ENCODE measurements at places on chromosomes 5 and 9.
A peak's percentile ranks its signal among the peaks of the same experiment; 100 is the strongest.

GRCh38 chr9:69180670-69181069, 6.6 kb downstream of the TJP2 start:
- H3K4me3 ChIP-seq: peak overlapping the region; percentile 22
- DNase-seq: peak; percentile 83
- H3K27me3 ChIP-seq: no peaks in the 10 kb centered on the region
- H3K36me3 ChIP-seq: no peaks in the 10 kb centered on the region
- H3K4me1 ChIP-seq: peaks cover 45% of the 10 kb centered on the region

GRCh38 chr5:149795360-149795759, 65.2 kb downstream of the PPARGC1B start:
- H3K27me3 ChIP-seq: no peaks in the 10 kb centered on the region
- no peak overlapping the region for H3K27ac ChIP-seq
- no peaks in the 10 kb centered on the region for H3K36me3 ChIP-seq

DNA sequence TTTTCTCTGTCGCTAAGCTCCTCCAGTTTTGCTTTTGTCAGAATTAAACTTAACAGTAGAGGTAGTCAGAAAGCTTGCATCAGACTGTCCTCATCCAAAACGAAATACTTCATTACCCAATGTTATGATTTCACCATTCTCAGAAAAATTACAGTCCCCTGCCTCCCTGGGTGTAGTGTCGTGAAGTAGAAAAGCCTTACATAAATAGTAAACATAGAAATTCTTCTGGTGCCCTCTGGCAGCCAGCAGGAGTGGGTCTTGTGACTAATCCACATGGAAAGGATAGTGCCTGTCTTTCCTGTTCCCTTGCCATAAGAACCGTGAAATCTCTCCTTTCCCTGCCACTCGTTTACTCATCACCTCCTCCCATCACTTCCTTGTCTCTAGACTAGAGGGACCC, 230.6 kb downstream of the GNA14 start:
- H3K4me3 ChIP-seq: no peak overlapping the region
- no peak overlapping the region for H3K27ac ChIP-seq
- H3K4me1 ChIP-seq: no peaks in the 10 kb centered on the region
- DNase-seq: no peak
- H3K27me3 ChIP-seq: no peaks in the 10 kb centered on the region

DNA sequence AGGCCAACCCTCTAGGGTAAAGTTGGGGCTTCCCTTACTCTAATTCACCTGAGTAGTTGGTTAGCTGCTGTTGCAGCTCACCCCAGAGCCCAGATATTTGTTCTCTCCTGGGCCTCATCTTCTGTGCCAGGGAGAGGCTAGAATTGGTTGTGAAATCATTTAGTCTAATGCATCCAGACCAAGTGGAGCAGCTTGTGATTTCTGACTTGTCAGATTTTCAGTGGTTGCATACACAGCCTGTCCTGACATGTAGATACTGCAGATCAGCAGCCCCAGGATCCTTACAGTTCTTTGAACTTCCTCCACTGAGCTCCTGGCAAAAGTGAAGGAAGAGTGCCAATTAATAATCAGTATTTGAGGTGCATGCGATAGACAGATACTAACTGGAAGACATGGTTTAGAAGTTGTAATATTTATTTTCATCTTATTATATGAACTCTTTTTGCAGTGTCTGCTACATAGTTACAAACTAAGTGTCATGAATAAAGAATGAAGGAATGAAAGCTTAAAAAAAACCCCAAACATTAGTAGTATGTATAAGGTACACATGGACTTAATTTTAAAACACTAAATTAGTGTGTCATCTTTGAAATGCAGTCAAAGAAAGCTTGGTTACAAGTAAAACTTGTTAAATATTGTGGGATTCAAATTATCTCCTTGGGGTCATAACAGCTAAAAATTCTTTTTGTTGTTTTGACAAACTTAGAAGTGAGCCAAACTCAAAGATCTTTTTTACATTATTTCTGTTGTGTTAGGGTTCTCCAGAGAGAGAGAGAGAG, 128.5 kb downstream of the VPS13A start:
- H3K4me1 ChIP-seq: no peaks in the 10 kb centered on the region
- no peaks in the 10 kb centered on the region for H3K36me3 ChIP-seq
- no peak overlapping the region for H3K4me3 ChIP-seq
- no peak for DNase-seq
- H3K27me3 ChIP-seq: no peaks in the 10 kb centered on the region

DNA sequence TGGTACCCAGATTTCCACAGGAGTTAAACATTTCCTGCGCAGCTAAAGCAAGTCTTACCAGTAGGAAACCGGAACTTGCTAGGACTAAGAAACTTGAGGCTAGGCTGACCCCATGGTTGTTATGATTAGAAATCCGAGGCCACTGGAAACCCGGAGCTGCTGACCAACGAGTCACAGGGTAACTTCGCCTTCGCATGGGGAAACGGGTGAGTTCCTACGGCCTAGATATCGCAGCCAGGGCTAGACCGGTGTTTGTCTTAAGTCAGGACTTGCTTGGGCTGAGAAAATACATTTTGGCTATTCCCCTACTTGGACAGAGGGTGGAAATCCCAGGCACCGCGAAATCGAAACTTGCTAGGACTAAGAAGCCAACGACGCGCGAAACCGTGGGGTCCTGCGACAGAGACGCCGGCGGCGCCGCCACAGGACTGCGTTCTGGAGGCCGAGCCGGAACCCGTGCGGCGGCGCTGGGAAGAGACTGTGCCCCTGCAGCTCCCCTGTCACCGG, 1.6 kb upstream of the ANXA2R start:
- peak overlapping the region; percentile 65 for H3K4me3 ChIP-seq
- H3K27me3 ChIP-seq: no peaks in the 10 kb centered on the region
- H3K36me3 ChIP-seq: no peaks in the 10 kb centered on the region
- H3K27ac ChIP-seq: peak overlapping the region; percentile 68
- no peaks in the 10 kb centered on the region for H3K4me1 ChIP-seq

- DNase-seq: no peak
- H3K4me3 ChIP-seq: no peak overlapping the region
- no peaks in the 10 kb centered on the region for H3K36me3 ChIP-seq
Measured at GRCh38 chr5:53219174-53219573, 109.6 kb upstream of the MOCS2 start.

- DNase-seq: no peak
- H3K4me1 ChIP-seq: no peaks in the 10 kb centered on the region
- H3K36me3 ChIP-seq: no peaks in the 10 kb centered on the region
- H3K4me3 ChIP-seq: no peak overlapping the region
- peaks cover 4% of the 10 kb centered on the region for H3K27me3 ChIP-seq
Measured at GRCh38 chr5:158670201-158670600, 429.5 kb downstream of the EBF1 start.

- H3K27ac ChIP-seq: no peak overlapping the region
- DNase-seq: no peak
- H3K4me3 ChIP-seq: no peak overlapping the region
- no peaks in the 10 kb centered on the region for H3K36me3 ChIP-seq
Measured at GRCh38 chr9:131391020-131391419, 2.9 kb upstream of the PRRC2B start.

- no peak overlapping the region for H3K4me3 ChIP-seq
- DNase-seq: no peak
- no peak overlapping the region for H3K27ac ChIP-seq
- no peaks in the 10 kb centered on the region for H3K27me3 ChIP-seq
Measured at GRCh38 chr5:63573380-63573779, 388.9 kb downstream of the HTR1A start.

GRCh38 chr5:16929831-16930230, 6.3 kb downstream of the MYO10 start:
- DNase-seq: no peak
- H3K4me3 ChIP-seq: no peak overlapping the region
- H3K4me1 ChIP-seq: peaks cover 25% of the 10 kb centered on the region

- no peak overlapping the region for H3K4me3 ChIP-seq
- no peak for DNase-seq
- no peaks in the 10 kb centered on the region for H3K27me3 ChIP-seq
- no peaks in the 10 kb centered on the region for H3K4me1 ChIP-seq
- H3K27ac ChIP-seq: no peak overlapping the region
Measured at GRCh38 chr9:76883341-76883855, 22.5 kb downstream of the PRUNE2 start.

DNA sequence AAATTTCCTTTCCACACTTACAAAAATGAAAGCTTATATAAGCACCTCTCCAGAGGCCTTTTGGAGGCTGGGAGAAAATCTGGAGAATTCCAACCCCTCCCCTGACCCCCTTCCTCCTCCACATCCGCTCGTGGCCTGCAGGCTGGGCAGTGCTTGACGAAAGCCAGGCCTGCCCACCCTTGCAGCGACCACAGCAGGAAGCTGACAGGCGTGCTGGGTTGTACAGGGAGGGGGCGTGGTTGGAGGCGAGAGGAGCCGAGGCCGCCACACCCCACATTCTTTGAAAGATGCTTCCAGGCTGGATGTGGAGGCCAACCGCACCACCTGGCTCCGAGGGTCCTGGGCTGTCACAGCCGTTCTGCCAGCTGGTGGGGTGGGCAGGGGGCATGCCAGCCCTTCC, 47.8 kb upstream of the IER5L start:
- H3K27ac ChIP-seq: peak overlapping the region; percentile 46
- H3K4me3 ChIP-seq: 0 out of 2 replicates have a peak overlapping the region, but pooled peaks have one; percentile 11
- no peaks in the 10 kb centered on the region for H3K36me3 ChIP-seq
- peaks cover 12% of the 10 kb centered on the region for H3K4me1 ChIP-seq
